ENCODE measurements at places on chromosomes 13 and 19. TPM values are rescaled to one million over a fixed set of nuclear protein-coding genes. Genes with fewer than 3 reads are reported as not detected.

- no peak for DNase-seq
These were observed 263.6 kb upstream of the GPC6 start for GRCh38 chr13:92963029-92963428.

- DNase-seq, result no peak
These were observed 84.2 kb downstream of the LRCH1 start for GRCh38 chr13:46637213-46637612.

GRCh38 chr13:39788102-39788501 lies 132.6 kb downstream of the COG6 start:
- no peak for DNase-seq

GRCh38 chr19:30743702-30744101 lies 371.5 kb downstream of the ZNF536 start:
- no peak for DNase-seq

- no peak for DNase-seq
These were observed 476.8 kb downstream of the COG6 start for GRCh38 chr13:40132249-40132648.

Gene ZGLP1
- total RNA-seq, result 8.2 TPM

DNA sequence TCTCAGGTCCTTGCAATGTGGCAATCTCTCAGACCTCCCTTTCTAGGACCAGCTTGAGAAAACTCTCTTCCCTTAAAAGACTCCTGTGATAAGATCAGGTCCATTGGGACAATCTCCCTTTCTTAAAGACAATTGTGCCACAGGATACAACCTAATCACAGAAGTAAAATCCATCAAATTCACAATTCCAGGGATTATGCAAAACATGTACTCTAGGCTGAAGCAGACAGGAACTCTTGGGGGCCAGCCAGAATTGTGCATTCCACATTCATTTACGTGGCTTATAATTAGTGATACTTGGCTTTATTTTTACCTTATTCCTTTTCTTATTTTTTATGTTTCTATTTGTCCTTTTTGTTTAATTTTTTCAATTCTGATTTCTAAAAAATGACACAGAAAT lies 257.9 kb downstream of the KLF12 start:
- no peak for DNase-seq

Gene PGLYRP1
- total RNA-seq, result not detected

DNA sequence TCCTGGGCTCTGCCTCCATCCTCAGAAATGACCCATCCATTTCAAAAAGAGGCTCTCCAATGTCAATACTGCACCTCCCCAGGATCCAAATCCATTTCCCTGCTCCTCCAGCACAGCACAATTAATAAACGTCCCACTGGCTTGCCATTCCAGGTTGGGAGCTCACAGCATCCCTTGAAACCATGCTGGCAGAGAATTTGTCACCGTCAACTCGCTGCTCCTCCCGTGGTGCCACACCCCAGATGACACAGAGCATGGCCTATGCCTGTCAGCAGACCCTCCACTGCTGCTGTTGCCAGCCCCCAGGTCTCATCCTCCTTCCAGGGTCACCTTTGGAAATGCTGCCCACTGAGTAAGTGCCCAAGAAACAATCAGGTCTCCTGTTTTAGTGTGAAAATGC lies 53.0 kb upstream of the UQCRFS1 start:
- no peak for DNase-seq

DNA sequence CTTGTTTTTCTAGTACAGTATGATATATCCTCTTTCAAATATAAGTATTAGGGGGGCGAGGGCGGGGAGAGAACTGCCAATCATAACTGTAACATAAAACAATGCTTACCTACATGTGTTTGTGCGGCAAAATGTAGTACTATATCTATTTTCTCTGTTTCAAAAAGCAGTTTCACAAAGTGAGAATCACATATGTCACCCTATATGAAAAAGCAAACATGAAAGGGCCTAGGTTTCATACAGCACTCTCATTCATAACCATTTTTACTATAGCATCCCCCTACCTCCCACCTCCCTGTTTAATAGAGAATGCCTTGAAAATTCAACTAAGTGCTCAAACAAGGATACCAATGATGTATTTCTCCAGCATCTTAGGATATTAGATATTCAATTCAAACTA lies 5.2 kb downstream of the TGDS start:
- DNase-seq, result no peak

DNA sequence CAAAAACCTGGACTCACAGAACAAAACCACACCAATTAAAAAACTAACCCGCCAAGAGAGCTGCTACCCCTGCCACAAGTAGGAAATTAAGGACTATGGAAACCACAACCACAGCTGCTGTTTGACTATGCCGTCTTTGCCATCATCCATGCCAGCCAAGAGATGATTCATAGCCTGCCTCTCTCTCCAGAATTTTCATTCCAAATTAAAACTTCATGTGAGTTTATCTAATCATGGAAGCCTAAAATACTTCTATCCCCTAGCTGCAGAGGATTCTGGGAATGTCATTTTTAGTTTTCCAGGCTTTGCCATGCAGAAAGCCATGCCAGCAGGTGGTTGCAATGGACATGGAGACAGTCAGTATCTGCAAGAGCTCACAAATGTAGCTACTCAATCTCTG lies 27.6 kb upstream of the GTF2F2 start:
- no peak for DNase-seq

- DNase-seq, result no peak
These were observed 5.0 kb downstream of the PTPRS start for GRCh38 chr19:5335593-5335992.

Gene ARHGEF7
- total RNA-seq, result 104 TPM

GRCh38 chr13:50914848-50915247 lies 5.3 kb downstream of the RNASEH2B start:
- no peak for DNase-seq

- DNase-seq, result peak; percentile 80
These were observed 616.4 kb downstream of the EFNB2 start for GRCh38 chr13:105918842-105919741.

Gene AKAP8
- 28.1 TPM for total RNA-seq

Gene GARIN5B
- total RNA-seq, result not detected

GRCh38 chr13:76707360-76707759 lies 178.8 kb downstream of the KCTD12 start:
- DNase-seq, result no peak

DNA sequence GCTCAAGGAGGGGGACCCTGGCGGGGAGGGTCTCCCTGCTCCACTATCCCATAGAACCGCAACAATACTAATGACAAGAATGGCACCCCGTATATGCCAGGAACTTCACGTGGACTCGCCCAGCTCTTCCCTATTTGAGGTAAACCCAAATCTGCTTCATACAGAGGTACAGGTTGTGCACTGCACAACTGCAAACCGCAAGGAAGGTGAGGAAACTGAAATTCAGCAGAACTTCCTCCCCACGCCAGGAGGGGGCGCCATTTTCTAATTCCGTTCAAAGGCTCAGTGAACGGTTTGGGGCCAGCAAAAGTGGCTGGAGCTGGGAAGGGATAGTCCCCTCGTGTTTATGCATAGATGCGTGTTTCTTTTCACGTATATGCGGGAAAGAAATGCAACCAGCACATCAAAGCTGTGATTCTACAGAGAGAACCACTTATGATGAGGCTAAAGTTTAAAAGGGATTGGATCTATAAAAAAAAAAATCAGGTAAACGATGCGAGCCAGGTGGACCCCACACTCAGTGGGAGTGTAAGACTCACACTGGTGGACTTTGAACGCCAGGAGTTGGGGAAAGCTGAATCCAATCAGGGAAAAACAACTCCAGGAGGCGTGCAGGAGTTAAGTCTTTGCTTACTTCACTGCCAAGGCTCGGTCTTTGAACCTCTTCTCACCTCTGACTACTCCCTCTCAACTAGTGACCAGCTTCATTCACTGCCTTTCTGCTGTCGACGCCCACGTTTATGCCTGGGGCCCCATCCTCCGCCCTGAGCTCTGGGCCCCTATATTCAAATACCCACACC lies 20.3 kb downstream of the C19orf81 start:
- DNase-seq, result peak; percentile 21

- DNase-seq, result no peak
These were observed 19.3 kb downstream of the RUBCNL start for GRCh38 chr13:46367617-46368327.

GRCh38 chr13:114264886-114265611 lies 16.4 kb upstream of the UPF3A start:
- no peak for DNase-seq

Gene PTH2
- not detected for total RNA-seq

GRCh38 chr13:44140888-44141724 lies 232.5 kb upstream of the SERP2 start:
- no peak for DNase-seq

DNA sequence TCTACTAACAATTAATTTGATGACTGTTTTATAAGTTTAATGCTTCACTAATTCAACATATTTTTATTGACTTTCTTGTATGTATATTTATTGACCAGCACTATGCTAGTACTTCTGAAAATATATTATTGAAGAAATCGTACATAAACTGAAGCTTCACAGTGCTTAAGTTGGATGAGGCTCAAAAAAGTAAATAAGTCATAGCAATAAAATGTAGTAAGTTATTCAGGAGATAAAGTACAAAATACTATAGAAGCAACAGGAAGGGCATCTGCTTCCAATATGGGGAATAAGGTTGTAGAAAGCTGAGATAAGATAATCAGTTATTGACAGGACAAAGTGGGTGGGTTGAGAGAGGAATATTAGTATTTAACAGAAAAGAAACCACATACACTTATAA lies 944.9 kb upstream of the MIR17HG start:
- no peak for DNase-seq

DNA sequence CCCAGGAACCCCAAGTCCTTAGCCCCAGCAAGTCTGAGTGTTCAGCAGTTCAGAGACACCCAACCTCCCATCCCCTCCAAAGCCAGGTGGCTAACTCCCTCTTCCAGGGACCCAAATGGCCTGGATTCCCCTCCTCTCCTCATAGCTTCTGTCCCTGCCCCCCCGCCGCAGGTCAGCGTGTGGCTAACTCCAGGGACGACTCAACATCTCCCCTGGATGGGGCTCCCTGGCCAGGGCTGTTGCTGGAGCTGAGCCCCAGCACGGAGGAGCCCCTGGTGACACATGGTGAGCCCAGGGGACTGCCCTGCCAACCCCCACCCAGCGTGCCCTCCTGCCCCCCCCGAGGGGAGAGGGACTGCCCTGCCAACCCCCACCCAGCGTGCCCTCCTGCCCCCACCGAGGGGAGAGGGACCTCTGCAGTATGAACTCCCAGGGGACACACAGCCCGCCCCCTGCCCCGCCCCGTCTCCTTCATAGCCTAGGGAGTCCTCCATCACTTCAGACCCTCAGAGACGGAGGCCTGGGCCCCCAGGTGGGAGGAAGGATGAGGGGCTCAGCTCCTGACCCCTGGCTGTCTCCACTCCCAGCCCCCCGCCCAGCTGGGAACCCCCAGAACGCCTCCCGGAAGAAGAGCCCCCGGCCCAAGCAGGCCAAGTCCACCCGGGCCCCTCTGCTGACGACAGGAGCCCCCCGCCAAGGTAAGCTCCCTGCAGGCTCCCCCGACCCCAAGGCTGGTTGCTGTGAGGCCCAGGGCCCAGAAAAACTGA lies 1.7 kb downstream of the SSC5D start:
- DNase-seq, result no peak

Gene GZMM
- 1.1 TPM for total RNA-seq

DNA sequence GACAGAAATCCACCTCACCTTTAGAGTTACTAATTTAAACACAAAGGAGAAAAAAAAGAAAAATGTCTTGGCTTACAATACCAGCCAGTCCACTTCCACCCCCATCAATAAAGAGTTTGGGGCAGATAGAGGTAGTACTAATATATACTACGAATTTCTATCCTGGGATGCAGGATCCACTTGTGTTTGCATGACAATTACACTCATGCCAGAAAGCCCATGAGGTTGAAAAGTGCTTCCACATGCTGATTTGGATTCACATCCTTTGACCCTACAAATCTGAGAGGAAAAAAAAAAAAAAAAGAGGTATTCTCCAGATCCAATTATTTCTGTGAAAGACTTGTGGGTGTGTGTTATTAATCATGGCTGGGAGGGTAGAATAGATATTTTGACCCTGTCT lies 335.2 kb downstream of the SLITRK1 start:
- DNase-seq, result no peak

DNA sequence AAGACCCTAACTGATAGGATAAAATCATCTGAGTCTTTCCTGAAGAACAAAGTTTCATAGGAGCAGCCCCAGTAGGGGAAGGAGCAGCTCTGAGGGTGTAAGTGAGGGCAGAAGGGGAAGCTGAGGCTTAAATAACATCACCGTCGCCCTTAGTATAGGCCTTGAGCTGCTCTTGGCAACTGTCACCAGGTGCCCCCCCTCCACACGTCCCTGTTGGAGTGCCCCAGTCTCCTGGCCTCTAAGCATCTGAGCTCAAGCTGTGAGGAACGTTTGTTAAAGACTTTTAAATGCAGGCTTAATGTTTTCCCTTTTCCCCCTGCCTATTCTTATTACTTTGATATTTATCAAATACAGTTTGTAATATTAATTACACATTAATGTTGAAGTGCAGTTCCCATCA lies 170.6 kb downstream of the ZIC5 start:
- no peak for DNase-seq

- DNase-seq, result no peak
These were observed 7.0 kb upstream of the LSM14A start for GRCh38 chr19:34165295-34165738.

DNA sequence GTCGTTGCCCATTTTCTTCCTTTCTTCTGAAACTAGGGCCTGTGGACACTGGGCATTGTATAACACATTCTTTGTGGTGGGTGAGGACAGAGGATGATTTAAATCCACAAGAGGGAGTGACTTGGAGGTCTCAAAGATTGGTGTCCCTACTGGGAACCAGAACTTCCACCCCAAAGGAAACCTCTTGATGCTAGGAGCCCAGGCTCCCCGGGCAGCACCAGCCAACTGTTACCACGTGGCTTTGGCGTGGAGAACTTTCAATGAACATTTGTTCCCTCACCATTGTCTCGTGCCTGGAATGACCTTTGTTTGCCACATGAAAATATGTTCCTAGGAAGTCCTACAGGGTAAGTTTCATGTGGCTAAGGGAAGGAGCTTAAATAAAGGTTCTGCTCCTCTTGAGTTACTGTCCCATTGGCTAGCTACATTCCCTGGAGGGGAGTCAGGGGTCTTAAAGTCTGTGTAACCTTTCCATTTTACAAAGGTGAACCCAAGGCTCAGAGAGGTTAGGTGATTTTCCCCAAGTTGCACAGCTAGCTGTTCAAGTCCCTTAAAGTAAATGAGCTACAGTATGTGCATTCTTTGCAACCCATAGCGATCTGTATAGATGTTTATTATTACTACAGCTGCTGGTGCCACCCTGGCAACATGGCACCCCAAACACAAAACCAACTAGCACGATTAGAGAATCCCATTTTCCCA lies 5.0 kb upstream of the CDX2 start:
- DNase-seq, result no peak

DNA sequence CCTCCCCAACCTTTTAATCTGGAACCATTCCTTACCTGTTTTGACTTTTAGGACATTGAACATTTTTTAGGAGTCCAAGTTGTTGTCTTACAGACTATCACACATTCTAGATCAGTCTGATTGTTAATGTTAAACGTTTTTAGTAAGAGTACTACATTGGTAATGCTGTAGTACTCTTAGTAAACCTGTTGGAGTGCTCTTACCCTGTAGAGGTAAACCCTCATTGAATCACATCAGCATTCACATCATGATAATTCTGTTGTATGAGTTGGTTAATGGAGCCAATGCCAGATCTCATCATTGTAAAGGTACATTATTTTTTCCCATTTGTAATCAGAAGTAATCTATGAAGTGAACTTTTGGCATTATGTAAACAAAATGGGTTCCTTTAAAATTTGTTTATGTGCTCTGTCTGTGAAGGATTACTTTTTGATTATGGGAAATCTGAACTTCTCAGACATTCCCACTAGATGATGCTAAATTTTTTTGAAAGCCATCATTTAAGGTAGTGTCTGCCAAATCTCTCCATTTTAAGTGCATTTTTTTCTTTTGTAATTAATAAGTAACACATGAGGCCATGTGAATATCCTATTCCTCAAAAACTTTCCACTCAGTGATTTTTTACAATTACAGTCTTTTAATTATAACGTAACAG lies 55.2 kb downstream of the VWA8 start:
- no peak for DNase-seq
